ENCODE measurements at places on chromosomes 6 and 20.

DNA sequence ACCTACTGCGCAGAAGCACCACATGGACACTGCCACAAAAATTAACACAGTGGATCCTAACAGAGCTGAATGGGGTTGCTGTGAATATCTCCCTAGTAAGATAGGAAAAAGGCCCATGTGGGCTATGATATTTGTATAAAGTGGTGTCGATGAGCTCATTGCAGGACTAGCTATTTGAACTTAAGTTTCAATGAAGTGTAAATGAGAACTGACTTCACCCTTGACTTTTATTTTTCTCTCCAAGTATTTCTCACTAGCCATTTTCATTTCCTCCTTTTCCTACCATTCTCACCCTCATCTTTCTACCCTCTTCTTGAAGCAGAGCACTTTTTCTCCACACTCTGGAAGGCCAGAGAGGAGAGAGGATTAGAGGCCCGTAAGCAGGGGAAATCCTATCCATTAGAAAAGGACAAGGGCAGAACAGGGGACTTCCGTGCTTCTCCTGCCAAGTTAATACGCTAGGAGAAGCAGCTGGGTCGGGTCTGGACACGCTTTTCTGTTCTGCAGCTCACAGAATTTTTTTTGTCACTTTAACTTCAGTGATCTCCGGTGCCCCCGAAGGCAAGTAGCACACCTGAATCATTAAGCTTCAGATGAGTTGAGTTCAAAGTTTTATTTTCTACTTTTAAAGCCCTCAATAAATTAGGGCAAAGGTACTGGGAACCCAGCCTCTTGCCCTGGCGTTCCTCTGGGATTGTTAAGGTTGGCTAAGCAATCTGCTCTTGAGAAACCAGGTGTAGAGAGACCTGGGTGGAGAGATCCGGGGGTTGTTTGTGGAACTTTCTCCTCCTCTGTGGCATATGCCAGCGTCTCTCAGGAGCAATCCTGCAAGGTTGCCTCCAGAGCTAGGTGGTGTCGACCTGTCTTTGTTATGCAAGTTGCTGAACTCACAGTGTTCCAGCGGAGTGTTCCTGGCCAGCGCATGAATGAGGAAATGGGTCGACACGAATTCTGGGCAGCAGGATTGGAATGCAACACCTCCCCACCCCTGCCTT is 56.2 kb upstream of the ARID1B start:
- H3K36me3 ChIP-seq, result no peaks in the 10 kb centered on the region
- peak overlapping the region; percentile 98 for H3K27ac ChIP-seq
- H3K4me1 ChIP-seq, result peaks cover 44% of the 10 kb centered on the region
- peak; percentile 75 for ATAC-seq
- no peaks in the 10 kb centered on the region for H3K27me3 ChIP-seq

DNA sequence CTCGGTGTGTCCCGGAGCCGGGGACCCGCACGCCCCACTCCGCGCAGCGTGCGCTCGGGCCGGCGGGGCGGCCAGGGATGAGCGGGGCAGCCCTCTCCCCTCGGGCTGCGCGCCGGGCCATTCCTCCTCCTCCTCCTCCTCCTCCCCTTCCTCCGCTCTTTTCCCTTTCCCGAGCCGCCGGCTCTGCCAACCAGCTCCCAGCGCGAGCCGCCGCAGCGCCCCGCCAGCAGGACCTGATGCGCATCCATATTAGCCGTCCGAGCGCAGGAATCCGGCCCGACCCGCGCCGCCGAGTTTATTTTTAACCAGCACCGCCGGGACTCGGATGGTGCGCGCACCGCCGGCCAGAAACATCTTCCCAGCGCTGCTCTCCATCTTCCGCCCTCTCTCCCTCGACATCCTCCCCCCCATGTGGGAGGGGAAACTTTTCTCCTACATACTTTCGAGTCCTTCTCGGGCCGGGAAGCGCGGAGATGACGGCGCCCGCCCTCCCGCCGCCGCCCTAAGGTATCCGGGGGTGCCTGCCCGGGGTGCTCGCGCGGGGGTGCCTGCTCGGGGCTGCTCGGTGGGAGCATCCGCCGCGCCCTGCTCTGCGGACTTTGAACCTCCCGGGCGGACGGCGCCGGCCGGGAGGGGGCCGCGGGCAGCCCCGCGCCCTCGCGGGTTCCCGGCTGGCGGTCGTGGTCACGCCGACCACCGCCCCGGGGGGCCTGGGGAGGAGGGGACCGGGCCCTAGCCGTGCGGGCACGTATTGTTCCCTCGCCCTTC is 619 bp downstream of the RREB1 start:
- peak overlapping the region; percentile 97 for H3K4me3 ChIP-seq
- no peaks in the 10 kb centered on the region for H3K36me3 ChIP-seq
- H3K4me1 ChIP-seq, result peaks cover 41% of the 10 kb centered on the region

DNA sequence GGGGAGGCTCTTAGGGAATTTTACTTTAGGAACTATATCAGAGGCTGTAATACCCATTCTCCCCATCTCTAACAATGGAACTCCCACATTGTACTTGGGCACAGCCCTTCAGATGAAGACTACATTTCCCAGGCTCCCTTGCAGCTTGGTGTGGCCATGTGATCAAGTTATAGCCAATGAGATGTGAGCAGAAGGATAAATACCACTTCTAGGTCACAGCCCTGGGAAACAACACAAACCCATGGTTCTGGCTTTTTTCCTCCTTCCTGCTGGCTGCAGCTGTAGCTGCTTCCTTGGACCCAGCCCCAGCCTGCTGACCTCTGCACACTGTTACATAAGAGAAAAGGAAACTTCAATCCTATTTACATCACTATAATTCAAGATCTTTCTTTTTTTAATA is 445.9 kb upstream of the JARID2 start:
- no peak overlapping the region for H3K4me3 ChIP-seq
- no peak overlapping the region for H3K27ac ChIP-seq

GRCh38 chr6:48078120-48078519 is 32.9 kb downstream of the PTCHD4 start:
- H3K4me3 ChIP-seq, result no peak overlapping the region
- no peaks in the 10 kb centered on the region for H3K4me1 ChIP-seq
- no peak overlapping the region for H3K27ac ChIP-seq
- H3K27me3 ChIP-seq, result no peaks in the 10 kb centered on the region
- ATAC-seq, result no peak
- no peaks in the 10 kb centered on the region for H3K36me3 ChIP-seq

DNA sequence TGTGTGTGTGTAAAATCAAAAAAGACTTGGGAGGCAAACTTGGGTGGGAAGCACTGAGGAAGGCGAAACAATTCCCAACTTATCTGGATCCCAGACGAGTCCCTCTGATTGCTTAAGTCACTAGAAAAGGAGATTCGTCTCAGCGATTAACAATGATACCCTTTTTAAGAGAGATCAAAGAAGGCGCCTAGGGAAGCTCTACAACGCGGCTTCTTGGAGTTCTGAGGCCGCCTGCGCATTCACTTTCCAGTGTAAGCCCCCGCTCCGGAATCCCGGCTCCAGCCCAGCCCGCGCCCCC is 8.7 kb upstream of the TBX18 start:
- peaks cover 81% of the 10 kb centered on the region for H3K27me3 ChIP-seq
- no peak overlapping the region for H3K27ac ChIP-seq
- H3K4me3 ChIP-seq, result no peak overlapping the region
- H3K36me3 ChIP-seq, result no peaks in the 10 kb centered on the region

- H3K27me3 ChIP-seq, result peaks cover 9% of the 10 kb centered on the region
- H3K4me1 ChIP-seq, result no peaks in the 10 kb centered on the region
- no peak for ATAC-seq
- H3K27ac ChIP-seq, result no peak overlapping the region
- H3K4me3 ChIP-seq, result no peak overlapping the region
Observed at GRCh38 chr6:39128106-39128505, 13.1 kb upstream of the SAYSD1 start.

DNA sequence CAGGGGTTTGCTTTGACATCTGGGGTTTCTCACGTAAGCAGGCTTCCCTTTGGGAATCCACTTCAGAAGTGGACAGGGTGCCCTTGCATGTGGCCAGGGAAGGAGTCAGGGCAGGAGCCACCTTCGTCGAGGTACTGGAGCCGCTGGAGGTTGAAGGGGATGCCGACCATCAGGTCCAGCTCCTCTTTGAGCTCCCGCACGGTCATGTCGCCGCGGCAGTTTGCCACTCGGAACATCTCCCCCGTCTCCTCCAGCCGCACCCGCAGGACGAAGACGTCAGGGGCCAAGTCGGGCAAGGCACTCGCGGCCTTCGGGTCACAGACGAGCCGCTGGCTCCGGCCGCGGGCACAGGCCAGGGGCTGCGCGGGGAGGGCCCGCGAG is 360 bp downstream of the ANKRD60 start:
- H3K4me3 ChIP-seq, result no peak overlapping the region
- no peak overlapping the region for H3K27ac ChIP-seq
- H3K27me3 ChIP-seq, result peaks cover 47% of the 10 kb centered on the region
- H3K4me1 ChIP-seq, result peaks cover 8% of the 10 kb centered on the region
- no peak for ATAC-seq

DNA sequence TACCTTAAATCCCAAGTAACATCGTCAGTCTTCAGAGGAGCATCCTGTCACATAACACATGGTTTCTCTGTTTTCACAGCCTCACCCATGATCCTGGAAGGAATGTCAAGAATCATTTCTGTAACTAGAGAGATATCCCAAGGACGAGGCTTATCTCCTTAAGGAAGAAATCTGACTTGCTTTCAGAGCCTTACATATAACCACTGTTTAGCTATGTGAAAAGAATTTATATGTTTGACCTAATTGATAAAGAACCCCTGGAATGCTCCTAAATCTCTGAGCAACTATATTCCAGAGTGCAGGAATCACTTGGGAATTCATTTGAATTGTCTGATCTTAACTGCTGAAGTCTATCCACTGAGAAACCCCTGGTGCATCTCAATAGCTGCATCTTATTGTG is 243.1 kb downstream of the ALDH8A1 start:
- no peaks in the 10 kb centered on the region for H3K4me1 ChIP-seq
- H3K27me3 ChIP-seq, result peaks cover 34% of the 10 kb centered on the region
- no peak overlapping the region for H3K27ac ChIP-seq
- H3K36me3 ChIP-seq, result no peaks in the 10 kb centered on the region
- H3K4me3 ChIP-seq, result no peak overlapping the region
- ATAC-seq, result no peak

DNA sequence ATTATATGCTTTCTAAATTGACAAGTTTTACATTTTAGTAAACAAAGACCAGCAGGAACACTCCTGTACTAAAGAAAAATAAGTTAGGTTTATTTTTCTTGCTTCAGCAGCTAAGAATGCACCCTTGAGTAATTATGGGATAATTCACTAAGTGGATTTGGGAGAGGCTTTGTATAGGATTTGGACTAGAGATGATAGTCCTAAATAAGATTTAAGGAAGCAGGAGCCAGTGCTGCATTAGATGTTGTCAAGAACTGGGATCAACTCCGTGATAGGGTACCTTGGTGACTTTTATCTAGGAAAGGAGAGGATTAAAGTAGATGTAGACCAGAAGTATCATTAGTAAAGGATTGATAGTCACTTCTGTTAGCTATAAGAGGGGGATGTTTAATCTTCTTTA is 4.1 kb upstream of the C6orf141 start:
- no peaks in the 10 kb centered on the region for H3K36me3 ChIP-seq
- no peak overlapping the region for H3K27ac ChIP-seq
- peaks cover 28% of the 10 kb centered on the region for H3K27me3 ChIP-seq
- no peak overlapping the region for H3K4me3 ChIP-seq

DNA sequence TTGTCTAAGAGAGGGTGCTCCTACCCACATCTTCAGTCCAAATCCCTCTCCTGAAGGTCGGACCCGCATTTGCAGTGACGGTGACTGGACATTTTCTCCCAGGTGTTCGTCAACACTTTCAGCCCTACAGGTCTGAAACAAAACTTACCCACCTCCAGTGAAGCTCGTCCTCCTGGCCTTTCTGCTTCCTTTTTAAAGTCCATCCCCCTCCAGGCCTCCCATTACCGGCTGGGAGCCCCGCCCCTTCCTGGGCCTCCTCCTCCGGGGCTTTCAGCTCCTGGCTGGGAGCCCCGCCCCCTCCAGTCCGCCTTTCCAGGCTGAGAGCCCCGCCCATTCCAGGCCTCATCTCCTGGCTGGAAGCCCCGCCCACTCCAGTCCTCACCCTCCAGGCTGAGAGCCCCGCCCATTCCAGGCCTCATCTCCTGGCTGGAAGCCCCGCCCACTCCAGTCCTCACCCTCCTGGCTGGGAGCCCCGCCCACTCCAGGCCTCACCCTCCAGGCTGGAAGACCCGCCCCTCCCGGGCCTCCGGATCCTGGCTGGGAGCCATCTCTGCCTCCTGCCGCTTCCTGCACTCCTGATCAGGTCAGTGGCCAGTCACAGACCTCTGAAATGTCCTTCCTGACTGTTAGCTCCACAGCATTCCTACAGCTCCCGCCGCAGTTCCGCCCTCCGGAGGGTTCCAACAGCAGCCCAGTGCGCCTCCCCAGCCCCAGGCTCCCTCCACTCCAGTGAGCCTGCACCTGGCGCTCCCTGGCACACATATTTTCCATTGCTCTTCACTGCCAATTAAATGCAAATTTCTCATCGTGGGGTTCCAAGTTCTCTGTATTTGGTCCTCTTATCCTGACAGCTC is 98.5 kb downstream of the LY86 start:
- H3K27ac ChIP-seq, result no peak overlapping the region
- no peak overlapping the region for H3K4me3 ChIP-seq
- H3K36me3 ChIP-seq, result no peaks in the 10 kb centered on the region
- peaks cover 6% of the 10 kb centered on the region for H3K27me3 ChIP-seq
- peaks cover 23% of the 10 kb centered on the region for H3K4me1 ChIP-seq

All from stimulated activated memory B cell treated with anti-CD40 and anti-IgM and Interleukin-4, amounts not matched to agents 10 μg/mL and 1 μg/mL and 100 μg/mL, for 72 hours (primary cell).